Ascending aorta (tissue), 2 donors: ENCODE measurements at places on chromosomes 3 and 15. TPM values are rescaled to one million over a fixed set of nuclear protein-coding genes. Genes with fewer than 3 reads are reported as not detected.

GRCh38 chr3:71300951-71301393, 282.6 kb downstream of the FOXP1 start:
- no peak for DNase-seq

- DNase-seq, result no peak
Observed at GRCh38 chr3:153165261-153165681, 3.2 kb downstream of the RAP2B start.

DNA sequence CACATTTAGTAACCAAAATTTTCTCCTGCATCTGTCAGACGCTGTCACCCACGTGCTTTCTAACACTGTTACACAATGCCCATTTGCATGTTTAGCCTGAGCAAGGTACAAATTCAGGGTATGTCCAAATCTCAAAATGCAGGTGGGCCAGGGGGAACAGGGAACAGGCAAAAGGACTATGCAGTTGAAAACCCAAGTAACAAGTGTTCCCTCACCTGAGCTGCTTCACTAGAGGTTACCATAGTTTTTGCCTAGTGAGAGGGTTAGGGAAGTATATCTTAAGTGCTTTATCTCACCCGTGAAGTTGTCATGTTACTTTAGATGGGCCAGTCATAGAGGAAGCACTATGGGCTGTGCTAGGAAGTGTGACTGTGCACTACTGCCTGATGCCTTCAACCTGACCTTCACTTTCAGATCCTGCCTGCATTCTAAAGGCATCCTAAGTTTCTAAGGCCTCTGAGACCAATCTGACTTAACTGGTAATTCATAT, 6.0 kb upstream of the TMEM87A start:
- no peak for DNase-seq

- peak; percentile 37 for DNase-seq
Observed at GRCh38 chr3:126321490-126321889, 35.7 kb downstream of the KLF15 start.

DNA sequence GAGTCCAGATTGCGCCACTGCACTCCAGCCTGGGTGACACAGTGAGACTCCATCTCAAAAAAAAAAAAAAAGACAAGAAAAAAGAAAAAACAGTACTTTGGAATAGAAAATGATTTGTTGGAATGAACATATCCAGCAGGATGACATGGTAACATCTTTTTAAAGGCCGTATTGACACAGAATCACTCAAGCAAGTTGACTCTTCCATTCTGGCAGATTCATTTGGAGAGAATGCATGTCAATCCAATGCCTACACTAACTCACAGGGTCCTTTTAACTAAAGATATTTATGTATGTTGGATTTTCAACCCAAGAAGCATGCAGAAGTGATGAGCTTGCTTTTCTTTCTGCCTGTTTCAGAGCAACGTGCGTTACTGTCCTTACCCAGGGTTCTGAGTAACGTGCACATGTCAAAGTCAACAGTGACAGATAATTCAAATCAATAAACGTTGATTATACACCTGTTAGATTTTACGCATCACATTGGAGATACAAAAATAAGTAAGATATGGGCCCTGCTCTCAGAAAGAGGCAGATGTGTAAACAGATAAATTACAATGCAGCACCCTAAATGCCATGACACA, 77.1 kb upstream of the FNDC3B start:
- DNase-seq, result no peak

- DNase-seq, result no peak
Observed at GRCh38 chr3:159840703-159841299, 147.8 kb upstream of the IL12A start.

DNAH1 gene
- 7.6 TPM for total RNA-seq

- no peak for DNase-seq
Observed at GRCh38 chr15:76024021-76024768, 12.0 kb upstream of the NRG4 start.

- no peak for DNase-seq
Observed at GRCh38 chr3:152156880-152157279, 111.8 kb upstream of the MBNL1 start.

DNA sequence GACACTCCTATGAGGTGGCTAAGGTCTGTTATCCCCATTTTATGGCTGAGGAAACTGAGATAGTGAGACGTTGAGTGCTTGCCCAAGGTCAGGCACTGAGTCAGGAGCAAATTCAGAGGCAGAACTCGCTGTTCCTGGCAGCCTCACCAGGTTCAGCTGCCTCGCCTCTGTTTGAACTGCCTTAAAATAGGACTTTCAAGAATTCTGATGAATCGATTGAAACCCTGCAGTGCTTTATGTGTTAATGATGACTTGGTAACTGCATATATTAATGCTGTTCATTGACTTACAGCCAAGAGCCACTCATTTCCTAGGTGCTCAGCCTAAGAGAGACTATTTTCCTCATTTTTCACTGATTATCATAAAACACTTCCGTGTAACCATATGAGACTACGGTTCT, 79.5 kb upstream of the BHLHE40 start:
- DNase-seq, result no peak

DNA sequence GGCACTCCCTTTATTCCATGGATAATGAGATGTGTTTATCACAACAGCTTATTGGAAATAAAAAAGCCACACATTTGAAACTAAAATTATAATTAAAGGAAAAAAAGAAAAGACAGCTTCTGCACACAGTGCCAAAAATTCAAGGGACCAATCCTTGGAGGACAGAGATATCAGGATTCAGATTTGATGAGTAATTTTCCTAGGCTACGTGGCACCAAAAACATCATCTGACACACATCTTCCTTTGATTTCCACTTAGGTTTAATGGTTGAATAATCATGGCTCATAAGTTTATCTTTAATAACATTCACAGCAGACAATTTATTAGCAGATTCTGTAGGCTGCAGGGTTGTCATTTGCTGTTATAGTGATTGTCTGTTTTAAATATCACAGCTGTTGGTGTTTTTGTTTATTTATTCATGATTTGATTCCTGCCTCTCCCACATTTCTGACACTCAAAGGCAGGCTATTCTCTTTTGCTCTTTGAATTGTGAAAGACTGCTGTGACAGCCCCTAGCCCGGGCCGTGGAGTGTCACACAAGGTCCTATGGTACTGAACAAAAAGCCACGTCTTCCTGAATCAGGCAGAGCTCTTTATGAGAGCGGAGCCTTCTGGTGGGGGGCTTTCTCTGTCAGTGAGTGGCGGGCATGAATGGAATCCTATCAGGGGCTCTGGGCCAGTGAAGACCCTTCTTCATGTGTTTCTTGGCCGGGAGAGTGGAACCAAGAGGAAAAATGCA, 708.5 kb downstream of the SQOR start:
- DNase-seq, result no peak
